Naive thymus-derived CD8-positive, alpha-beta T cell (primary cell): ENCODE measurements at places on chromosomes 4 and X.

- DNase-seq, result no peak
These were observed 985 bp upstream of the CXCL11 start for GRCh38 chr4:76036855-76037254.

- DNase-seq, result no peak
These were observed 38.6 kb downstream of the HTRA3 start for GRCh38 chr4:8308144-8308543.

DNA sequence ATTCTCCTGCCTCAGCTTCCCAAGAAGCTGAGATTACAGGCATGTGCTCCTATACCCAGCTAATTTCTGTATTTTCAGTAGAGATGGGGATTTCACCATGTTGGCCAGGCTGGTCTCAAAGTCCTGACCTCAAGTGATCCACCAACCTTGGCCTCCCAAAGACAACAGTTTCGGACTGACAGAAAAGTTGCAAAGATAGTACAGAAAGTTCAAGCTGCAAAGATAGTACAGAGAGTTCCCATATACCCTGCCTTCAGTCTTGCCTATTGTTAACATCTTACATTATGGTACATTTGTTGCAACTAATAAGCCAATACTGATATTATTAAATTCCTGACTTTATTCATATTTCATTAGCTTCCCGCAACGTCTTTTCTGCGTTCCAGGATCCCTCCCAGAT is 65.8 kb downstream of the SUPT20HL2 start:
- DNase-seq, result no peak

DNA sequence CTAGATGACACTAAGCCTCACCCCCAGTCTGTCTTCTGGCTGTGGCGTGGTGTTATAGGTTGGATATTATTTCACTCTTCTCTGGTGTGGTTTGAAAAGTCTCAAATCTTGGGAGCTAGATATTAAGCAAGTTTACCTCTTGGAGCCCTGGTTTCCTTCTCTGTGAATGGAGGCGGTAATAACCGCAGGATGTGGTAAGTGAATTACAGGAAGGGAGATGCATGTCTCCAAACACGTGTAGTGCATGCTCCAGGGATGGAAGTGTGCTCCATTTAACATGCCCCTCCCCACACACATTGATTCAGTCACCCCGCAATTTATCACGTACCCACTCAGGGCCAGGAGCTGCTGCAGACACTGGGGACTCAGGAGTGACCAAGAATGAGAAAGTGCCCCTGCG is 4.9 kb downstream of the ZNF275 start:
- DNase-seq, result no peak

- no peak for DNase-seq
These were observed 138.6 kb upstream of the APOOL start for GRCh38 chrX:84865113-84865512.

DNA sequence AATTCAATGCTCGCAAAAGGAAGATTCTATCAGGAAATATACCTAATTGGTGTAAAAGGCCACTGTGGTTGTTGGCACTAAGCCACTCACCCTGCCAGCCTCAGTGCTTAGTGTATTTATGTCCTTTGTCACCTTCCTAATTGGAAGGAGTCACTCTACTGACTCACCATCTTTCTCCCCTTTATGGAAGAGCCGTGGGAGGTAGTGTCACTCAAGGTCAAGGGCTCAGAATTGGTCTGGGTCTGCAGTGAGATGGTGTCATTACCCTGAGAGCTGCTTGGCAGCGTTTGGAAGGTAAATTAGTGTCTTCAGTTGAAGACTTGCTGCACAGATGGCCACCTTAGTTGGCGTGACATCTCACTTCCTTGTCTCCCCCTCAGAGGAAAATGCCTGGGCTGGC is 41.7 kb upstream of the CDKN2AIP start:
- no peak for DNase-seq

DNA sequence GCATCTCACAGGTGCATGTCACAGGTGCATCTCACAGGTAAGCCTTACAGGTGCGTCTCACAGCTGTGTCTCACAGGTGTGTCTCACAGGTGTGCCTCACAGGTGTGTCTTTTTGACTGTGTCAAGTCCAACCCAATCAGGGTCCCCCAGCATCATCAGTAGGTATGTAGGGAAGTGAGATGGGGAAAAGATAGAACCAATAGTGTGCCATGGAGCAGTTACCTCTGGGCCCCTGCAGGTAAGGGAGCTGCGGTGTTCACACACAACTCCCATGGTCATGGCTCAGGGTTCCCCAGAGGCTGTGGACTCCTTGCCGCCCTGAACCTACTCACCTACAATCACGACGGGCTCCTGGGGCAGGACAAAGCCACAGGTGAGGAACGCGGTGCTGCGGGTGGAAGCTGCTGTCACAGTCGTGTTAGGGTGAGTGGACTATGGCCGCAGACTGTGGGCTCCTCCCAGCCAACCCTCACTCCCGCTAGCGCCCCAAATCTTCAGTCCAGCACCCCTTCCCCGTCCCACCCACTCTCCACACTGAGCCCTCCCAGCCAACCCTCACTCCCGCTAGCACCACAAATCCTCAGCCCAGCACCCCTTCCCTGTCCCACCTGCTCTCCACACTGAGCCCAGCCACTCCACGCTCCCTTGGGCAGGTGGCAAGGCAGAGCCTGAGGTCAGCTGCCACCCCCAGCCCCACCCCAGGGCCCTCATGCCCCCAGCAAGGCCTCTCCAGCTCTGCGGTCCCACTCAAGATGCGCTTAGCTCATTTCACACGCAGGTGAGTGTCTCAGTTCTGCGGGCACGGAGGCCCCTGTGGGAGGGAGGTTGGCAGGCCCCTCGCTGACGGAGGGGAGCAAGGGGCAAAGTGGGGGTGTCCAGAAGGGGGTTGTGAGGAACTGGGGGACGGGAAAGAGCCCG is 2.1 kb upstream of the PDE6B start:
- DNase-seq, result no peak

GRCh38 chrX:141214196-141214595 is 28.1 kb downstream of the SPANXC start:
- no peak for DNase-seq

DNA sequence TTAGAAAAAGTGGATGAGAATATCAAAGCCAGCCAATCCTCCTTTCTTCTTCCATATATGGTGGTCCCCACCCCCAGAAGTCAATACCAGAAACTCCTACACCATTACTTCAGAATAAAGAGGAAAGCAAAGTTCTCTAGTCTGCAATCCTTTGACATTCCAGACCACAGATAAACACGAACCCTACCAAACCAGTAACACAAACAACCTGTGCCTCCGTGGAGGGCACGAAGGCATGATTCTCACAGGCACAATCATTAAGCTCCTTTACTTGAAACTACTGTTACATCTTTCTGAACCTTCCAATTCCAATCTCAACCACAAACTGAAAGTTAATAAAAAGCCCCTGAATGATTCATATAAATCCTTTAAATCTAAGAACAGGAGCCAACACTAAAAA is 16.3 kb downstream of the MAML3 start:
- DNase-seq, result no peak

DNA sequence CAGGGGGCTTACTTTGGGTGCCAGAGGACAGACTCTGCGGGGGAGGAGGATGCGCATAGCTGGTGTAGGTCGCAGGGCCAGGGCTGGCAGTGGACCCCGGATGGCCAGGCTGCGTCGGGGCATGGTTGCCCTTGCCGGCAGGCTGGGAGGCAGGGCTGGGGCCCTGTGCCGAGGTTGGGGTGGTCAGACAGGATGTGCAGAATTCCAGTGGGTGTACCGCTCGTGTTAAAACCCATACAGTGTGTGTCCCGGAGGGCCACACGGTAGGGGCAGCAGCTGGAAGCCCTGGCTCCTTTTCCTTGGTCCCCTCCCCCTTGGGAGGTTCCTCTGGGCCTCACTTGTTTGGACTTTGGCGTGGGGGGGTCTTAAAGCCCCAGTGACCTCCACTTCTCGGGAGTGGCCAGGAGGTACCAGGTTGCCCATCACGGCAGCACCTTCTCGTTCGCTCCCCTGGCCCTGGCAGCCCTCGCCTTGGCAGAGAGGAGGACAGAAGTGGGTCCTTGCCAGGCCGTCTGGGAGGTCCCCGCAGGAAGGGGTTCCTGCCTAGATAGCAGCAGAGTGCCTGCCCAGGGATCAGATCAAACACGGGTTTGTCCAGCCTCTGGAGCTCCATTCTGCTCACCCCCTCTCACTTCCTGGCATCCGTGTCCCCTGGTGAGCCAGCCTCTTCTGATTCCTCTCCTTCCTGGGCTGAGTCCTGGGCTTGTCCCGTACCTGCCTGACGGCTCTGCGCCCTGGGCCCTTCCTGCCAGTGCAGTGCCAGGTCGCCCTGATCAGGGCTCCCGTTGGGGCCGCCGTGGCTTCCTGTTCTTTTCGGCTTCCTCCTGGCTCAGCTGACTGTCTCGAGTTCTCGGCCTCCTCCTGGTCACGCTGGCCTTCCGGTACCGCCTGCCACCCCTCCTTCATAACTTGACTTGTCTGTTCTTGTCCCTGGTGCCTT is 56.7 kb upstream of the HGFAC start:
- no peak for DNase-seq

- no peak for DNase-seq
These were observed 66.7 kb downstream of the DGKK start for GRCh38 chrX:50403903-50404302.

DNA sequence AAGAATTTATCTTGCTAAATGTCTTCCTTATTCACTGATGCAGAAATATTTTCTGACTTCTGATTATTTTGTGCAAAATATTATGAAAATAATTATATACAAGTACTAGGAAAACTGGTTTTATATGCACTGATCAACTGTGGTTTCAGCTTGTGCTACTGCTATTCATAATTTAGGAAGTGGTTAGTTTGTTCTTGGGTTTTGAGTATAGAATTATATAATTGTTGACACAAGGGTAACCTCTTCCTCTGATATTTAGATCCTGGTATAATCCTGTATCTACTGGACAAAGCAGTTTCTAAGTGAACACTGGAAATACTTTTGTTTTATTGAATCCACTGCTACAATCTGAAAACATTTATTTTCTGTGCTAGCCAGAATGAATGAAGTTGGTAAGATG is 182.8 kb downstream of the PDGFC start:
- DNase-seq, result no peak

DNA sequence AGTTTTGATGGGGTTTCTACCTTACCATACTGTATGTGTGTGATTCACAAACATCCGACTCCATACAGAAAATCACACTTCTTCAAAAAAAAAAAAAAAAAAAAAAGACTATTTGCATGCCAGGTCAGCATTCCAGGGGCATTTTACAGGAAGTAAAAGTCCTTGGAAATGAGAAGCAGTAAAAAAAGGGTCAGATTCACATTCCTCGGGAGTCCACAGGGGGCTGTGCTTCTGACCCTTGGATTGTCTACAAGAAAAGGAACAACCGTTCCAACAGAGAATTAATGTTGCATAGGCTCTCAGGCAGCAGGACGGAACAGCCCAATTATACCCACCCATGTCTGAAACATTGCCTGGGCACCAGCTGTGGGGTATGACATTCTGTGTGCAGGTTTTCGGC is 290.3 kb downstream of the LDB2 start:
- DNase-seq, result no peak

- DNase-seq, result no peak
These were observed 119.2 kb upstream of the GRID2 start for GRCh38 chr4:92184566-92184965.

GRCh38 chrX:70092247-70092646 is 30.0 kb downstream of the OTUD6A start:
- no peak for DNase-seq

DNA sequence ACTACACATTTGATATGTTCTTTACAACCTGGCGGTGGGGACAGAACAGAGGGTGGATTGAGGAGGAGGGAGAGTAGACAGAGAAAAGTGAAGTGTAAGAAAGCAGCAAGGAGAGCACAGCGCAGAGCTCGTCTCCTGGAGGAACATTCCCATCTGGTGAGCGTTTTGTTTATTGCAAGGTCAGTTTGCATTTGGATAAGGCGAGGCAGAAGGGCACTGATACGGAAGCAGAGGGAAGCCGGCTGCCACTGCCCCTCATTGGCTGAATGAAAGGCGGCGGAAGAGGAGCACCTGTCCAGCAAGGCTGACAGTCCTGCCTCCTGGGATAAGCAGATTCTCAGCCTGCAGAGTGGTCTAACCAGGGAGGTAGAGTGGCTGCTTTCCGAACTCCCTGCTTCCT is 83.2 kb downstream of the GPR143 start:
- no peak for DNase-seq

GRCh38 chr4:37699868-37700481 is 13.8 kb upstream of the RELL1 start:
- DNase-seq, result no peak

DNA sequence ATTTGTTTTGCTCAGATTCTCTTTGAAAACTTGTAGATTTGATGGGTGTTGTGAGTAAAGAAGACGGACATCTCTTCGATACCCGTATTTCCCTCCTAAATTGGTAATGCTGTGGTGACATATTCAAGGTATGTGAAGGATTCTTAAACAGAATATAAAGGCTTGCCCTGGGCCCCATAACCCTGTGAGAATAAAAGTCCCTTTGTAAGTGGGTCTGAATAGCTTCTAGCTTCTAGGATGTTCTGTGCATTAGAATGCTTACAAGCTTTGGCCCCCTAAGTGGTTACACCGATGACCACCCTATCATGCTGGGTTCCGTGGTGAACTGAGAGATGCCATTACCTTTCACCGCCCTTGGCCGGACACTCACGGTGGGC is 574 bp upstream of the MOB1B start:
- no peak for DNase-seq

DNA sequence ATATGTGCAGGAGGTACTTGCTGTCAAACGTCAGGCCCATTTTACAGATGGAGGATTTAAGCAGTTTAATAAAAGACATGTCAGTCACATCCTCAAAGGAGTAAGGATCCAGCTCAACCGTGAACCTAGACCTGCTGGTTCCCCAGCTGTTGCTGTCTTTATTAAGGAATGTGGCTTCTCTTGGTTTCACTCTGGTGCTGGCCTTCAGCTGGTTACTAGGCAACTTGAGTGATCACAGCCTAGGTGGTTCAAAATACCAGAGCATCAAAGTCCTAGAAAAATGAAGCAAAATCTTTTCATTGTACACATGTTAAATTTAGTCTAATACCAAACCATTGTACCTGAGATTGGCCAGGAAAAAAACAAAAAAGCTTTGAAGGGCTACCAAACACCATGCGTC is 32.7 kb upstream of the GLRA2 start:
- DNase-seq, result no peak
